ENCODE measurements at places on chromosomes 5 and 9. TPM values are rescaled to one million over a fixed set of nuclear protein-coding genes. Genes with fewer than 3 reads are reported as not detected.

DNA sequence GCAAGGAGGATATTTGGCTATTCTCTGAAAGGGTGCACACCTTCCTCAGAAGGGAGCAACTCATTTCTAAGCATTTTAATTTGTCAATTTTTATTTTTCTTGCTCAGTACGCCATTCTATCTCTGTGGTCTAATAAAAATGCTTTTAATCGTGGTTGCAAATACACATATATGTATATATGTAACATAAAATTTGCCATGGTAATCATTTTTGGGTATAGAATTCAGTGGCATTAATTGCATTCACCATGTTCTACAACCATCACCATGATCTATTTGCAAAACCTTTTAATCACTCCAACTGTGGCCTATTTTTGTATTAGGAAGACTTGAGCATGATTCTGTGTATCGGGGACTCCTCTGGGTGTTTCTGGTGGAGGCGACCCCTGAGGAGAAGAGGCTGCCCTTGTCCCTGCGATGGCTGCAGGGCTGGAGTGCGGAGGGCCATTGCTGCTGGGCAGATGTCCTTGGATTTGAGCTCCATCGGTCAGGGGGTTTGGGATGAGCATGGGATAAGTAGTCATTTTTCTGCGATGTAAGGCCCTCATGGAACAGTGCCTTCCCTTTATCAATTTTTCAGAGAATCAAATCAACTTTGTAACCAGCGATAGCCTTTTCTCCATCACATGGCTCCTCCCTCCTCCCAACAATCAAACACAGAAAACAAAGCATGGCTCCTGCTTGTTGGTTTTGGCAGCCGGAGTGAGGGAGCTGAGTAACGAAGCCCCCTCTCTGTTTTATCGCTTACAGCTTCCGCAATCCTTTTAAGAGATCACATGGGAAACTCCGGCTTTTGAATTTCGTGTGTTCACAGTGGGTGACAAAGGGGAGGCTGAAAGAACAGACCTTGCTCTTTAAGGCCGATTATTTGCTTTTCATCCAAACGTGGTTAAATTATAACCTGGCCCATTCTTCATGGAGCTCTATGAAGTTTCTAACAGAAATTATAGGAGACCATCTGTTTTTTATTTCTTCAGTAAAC is 187.3 kb downstream of the TENT4A start:
- no peak for DNase-seq

DNA sequence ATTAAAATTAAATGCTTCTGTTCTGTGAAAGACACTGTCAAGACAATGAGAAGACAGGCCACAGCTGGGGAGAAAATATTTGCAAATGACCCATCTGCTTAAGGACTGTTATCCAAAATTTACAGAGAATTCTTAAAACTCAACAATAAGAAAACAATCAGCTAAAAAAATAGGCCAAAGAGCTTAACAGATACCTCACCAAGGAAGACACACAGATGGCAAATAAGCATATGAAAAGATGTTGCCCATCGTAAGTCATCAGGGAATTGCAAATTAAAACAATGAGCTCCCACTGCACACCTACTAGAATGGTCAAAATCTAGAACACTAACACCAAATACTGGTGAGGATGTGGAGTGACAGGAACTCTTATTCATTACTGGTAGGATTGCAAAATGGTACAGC is 10.3 kb downstream of the WNK2 start:
- DNase-seq = no peak

DNA sequence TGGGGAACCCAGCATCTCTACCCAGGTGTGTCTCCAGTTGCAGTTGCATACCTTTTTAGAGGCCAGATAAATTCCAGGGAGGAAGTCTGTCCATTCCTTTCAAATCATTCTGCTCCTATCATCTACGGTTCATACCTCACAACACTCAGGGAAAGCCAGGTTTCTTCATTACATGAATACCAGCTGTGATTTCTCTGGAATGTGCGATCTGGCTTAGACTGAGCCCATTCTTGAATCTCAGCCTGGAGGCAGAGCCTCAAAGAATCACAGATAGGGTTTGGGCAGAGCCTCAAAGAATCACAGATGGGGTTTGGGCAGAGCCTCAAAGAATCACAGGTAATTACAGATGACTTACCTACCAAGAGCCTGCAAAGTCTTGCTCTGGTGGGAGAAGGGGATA is 7.2 kb downstream of the P4HA2 start:
- no peak for DNase-seq

DNA sequence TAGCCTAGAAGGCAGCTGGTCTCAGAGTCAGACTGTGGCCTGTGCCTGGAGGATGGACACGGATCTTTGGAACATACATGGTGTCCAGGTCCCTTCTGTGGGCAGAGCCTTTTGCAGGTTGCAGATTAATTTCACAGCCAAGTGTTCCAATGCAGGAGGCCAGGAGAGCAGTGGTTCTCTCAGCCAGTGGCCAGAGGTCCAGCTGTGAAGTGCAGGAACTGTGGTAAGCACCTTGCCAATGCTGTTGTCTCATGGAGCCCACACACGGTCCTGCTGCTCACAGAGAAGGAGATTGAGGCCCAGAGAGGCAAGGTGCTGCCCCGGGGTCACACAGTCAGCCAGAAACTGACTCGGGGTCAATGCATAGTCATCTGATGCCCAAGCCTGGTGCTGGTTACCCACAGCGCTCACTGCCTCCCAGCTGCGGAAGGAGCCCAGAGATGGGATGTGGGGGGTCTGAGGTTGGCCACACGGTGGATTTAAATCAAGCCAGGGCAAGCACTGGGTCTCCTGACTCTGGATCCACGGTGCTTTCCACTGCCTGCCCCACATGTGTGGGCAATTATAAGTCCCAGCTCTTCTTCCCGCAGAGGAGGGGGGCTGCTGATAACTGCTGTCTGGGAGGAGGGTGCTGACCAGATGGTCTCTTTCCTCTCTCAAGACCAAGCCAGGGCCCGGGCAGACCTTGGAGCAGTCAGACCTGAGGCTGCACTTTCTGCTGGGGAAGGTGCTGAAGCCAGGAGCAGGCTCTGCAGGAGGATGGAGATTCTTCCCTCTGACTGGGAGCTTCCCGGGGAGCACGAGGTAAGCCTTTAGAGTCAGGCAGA is 2.8 kb downstream of the PDGFRB start:
- no peak for DNase-seq

Gene NOXA1
- 0.66 TPM for total RNA-seq

Gene RNF183
- not detected for total RNA-seq

Gene CDO1
- total RNA-seq = 6.3 TPM

Gene GLRA1
- not detected for total RNA-seq

Gene TBC1D2
- total RNA-seq = 5.7 TPM

Gene PCDHGA8
- 0.46 TPM for total RNA-seq

Measured in pulmonary artery endothelial cell (primary cell).